GM12892 (cell line): ENCODE measurements at places on chromosomes 6 and 20.

- DNase-seq = no peak
These were observed 34.5 kb downstream of the FGD2 start for GRCh38 chr6:37039958-37040357.

DNA sequence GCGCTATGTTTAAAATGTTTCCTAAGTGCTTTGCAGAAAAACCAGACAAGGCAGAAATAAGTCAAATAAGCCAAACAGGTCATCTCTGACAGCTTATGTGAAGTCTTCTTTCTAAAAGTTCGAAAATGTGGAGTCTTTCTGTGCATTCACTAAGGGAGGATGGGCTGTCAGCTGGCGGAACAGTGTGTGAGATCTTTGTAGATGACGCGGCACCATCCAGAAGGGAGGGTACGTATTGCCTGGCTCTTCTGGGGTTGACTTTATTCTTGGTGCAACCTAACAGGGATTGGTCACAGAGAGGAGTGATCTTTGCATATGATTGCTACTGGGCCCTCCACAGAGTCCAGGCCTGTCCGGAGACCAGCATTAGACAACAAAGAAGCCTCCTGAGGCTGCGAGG is 114.5 kb upstream of the EDN1 start:
- no peak for DNase-seq

DNA sequence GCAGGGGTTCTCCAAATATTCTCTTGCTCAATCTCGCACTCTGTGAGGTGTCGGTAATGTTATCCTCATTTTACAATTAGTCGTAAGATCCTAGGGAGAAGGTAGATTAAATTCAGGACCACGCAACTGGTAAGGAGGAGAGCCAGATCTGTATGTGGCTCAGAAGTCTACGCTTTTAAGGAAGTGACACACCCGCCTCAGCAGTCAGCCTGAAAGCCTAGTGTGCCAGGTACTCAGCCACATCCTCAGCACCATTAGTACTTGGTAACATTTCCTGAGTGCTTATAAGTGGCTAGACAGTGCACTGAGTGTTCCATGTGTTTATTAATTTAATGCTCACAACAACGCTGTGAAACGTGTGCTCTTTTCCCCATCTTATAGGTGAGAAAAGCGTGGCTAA is 63.7 kb downstream of the DHX35 start:
- no peak for DNase-seq

- DNase-seq = no peak
These were observed 14.2 kb downstream of the VAPB start for GRCh38 chr20:58403272-58403671.

- DNase-seq = no peak
These were observed 56.8 kb downstream of the TMEM242 start for GRCh38 chr6:157266274-157267101.

- DNase-seq = no peak
These were observed 118.7 kb downstream of the CLIC5 start for GRCh38 chr6:45896783-45897441.

DNA sequence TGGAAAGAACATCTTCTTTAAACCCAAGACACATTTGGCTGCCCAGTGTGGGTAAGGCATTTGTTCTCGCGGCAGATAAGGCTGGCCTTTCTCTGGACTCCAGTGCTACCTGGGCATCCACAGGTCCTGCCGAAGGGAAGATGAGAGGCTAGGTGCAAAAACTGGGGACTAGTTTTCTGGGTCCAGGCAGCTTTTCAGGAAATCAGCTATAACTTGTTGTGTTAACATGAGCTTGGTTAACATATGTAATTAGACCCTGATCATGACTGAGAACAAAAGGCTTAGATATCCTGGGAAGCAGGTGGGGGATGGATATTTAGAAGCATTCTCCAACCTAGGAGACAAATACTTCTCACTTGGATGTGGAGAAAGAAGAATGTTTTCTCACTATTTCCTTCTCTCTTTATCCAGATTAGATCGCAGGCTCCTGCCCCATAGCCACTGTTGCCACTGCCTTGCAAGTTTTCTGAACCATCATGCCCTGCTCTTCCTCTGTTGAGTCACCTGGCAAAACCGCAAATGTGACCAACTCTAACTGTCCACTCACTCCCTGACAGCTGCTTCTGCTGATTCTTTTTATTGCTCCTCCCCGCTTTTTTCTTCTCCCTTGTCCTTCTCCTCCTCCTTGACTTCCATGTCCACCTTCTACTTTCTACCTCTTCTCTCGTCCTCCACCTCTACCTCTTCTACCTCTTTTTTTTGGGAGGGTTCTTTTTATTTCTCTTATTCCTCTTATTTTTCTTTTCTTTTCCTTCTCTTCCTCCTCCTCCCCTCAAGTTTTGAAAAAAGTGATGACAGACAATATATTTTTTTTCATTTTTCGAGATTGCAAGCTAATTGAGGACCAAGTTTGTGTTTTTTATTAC is 258.1 kb downstream of the UTRN start:
- no peak for DNase-seq

DNA sequence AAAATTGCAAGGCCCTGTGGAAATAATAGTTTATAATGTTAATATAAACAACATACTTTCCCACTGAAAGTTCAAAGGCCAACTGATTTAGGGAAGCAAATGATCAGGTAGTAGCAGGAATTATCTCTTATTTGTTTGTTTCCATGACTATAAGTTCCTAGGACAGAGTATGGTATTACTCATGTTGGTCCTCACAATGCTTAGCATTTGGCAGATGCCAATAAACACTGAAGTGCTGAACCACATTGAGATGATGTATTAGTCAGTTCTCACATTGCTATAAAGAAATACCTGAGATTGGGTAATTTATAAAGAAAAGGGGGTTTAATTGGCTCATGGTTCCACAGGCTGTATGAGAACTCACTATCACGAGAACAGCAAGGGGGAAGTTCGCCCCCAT is 129.6 kb upstream of the NUP153 start:
- DNase-seq = no peak

- no peak for DNase-seq
These were observed 728.3 kb downstream of the MAFB start for GRCh38 chr20:39960522-39961428.

DNA sequence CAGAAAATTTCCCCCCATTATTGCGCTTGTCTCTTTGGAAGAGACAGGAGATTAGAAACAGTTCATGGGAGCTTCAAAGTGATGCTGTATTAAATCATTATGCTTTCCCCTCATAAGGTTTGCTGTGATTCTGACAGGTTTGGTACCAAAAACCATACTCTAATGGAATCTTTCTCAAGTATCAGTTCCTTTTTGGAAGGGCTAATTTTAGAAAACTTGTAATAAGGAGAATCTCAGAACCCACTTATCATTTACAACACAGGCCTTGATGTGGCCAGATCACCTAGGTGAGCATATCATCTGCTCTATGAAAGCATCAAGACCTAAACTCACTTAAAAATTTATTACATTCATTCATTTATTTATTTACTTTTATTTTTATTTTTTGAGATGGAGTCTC is 51.2 kb downstream of the TP53INP2 start:
- DNase-seq = peak; percentile 18

- no peak for DNase-seq
These were observed 4.4 kb downstream of the MYB start for GRCh38 chr6:135185483-135185882.

DNA sequence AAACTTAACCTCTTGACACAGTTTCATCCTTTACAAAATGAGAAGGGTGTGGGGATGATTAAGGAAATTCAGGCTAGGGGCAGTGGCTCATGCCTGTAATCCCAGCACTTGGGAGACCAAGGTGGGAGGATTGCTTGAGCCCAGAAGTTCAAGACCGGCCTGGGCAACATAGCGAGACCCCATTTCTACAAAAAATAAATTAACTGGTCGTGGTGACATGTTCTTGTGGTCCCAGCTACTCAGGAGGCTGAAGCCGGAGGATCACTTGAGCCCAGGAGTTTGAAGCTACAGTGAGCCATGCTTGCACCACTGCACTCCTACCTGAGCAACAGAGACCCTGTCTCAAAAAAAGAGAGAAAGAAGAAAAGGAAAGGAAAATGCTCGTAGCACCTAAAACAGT is 9.0 kb downstream of the ZSWIM3 start:
- no peak for DNase-seq

GRCh38 chr6:138582573-138582972 is 83.3 kb upstream of the NHSL1 start:
- no peak for DNase-seq

- DNase-seq = no peak
These were observed 742.1 kb downstream of the MAFB start for GRCh38 chr20:39946931-39947330.

DNA sequence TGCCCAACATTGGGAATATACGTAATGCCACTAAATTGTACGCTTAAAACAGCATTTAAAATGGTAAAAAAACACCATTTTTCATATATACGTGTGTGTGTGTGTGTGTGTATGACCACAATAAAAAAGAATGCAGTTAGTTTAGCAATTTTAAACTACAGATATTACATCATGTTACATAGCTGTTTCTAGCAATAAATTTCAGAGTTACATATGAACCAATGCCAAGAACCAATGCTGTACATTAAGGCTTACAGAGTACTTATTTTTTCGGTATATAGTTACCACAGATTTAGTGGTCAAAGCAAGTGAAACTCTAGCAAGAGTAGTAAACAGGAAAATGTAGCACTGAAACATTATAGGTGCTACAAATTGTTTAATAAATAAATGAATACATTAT is 119.3 kb downstream of the PDE10A start:
- DNase-seq = no peak

GRCh38 chr6:12944001-12944400 is 227.4 kb downstream of the PHACTR1 start:
- DNase-seq = no peak

DNA sequence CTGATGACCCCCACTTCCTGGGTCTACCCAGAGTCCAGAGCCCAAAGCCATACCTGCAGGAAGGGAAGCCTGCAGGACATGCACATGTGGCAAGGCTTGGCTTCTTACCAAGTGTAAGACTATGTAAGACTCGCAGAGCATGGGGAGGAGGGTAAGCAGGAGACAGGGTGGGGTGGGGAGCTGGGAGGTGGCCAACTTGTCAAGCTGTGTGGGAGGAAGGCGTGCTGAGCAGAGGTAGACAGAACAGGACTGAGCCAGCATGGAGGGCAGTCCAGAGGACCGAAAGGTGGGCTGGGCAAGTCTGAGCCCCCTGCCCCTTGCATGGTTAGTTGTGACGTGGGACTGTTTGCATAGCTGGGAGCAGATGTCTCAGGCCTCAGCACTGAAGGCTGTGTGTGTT is 53.4 kb upstream of the RNF24 start:
- no peak for DNase-seq

DNA sequence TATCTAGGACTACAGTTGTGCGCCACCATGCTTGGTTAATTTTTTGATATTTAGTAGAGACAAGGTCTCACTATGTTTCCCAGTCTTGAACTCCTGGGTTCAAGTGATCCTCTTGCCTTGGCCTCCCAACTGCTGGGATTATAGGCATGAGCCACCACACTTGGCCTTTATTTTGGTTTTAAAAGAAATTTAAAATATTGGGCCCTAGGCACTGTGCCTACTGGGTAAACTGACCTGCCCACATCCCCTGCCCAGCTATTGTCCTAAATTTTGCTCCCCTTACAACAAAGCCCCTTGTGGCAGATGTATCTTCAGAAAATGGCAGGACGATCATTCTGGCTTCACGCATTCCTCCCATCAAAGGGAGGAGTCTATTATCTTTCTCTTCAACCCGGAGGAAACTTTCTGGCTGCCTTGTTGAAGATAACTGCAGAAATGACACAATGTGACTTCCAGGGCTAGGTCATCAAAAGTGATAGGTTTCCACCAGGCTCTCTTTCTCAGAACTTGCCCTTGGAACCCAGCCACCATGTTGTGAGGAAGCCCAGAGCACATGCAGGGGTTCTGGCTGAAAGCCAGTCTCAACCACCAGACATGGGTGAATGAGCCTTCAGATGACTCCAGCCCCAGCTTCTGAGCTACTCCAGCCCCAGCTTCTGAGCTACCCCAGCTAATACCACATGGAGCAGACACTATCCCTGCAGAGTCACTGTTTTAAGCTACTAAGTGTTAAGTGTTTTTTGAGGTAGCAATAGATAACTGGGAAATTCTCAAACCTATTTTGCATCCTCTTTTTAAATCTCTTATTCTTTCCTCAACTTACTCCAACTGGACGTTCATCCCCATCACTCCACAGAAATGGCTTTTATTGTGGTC is 4.6 kb upstream of the GUCA1B start:
- DNase-seq = no peak

DNA sequence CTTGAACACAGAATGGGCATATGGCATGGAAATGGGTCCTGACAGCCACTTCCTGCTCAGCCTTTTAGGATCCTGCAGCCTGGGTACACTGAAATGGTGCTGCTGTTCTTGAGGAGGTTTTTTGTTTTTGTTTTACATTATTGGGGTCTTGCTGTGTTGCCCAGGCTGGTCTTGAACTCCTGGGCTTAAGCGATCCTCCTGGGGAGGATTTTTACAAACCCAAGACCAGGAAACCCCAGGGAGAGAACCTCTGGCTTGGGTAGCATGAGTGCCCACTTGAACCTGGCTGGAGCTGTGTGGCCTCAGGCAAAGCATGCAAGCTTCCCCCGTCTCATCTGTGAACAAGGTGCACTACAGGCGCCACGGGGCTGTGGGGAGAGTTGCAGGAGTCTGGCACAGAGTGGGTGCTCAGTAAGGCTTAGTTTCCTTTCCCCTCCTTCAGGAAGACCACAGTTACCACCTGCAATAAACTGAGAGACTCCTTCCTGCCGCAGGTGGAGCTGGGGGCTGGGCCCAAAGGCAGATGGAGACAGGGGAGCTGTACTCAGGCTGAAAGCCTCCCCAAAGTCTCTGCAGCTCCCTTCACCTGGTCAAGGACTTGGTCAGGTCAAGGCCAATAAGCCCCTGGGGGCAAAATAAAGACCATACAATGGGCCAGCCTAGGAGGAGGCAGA is 1.8 kb downstream of the SLA2 start:
- DNase-seq = no peak

DNA sequence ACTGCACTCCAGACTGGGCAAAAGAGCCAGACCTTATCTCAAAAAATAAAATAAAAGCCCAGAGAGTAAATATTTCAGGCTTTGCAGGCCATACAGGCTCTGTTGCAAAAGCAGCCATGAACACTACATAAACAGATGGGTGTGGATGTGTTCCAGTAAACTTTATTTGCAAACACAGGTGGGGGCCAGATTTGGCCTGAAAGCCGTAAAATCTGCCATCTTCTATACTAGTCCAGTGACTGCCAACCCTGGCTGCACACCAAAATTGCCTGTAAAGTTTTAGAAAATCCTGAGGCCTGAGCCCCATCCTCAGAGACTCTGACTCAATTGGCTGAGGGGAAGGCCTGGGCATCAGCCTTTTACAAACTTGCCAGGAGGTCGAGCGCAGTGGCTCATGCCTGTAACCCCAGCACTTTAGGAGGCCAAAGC is 103.6 kb downstream of the ZMYND8 start:
- DNase-seq = no peak

- no peak for DNase-seq
These were observed 187.8 kb downstream of the MYLK4 start for GRCh38 chr6:2562721-2563451.
